GM23248 (cell line): ENCODE measurements at places on chromosomes 1 and 21. TPM values are rescaled to one million over a fixed set of nuclear protein-coding genes. Genes with fewer than 3 reads are reported as not detected.

- no peaks in the 10 kb centered on the region for H3K27me3 ChIP-seq
- H3K27ac ChIP-seq, result no peak overlapping the region
- H3K4me3 ChIP-seq, result no peak overlapping the region
- no peaks in the 10 kb centered on the region for H3K36me3 ChIP-seq
Observed at GRCh38 chr1:80656641-80657040, 1144.1 kb upstream of the ADGRL2 start.

GRCh38 chr1:149977345-149977744 is 33.2 kb downstream of the OTUD7B start:
- H3K4me1 ChIP-seq, result peaks cover 23% of the 10 kb centered on the region; the same call in 1 of the 2 replicates
- no peak overlapping the region for H3K27ac ChIP-seq
- no peak for DNase-seq
- H3K36me3 ChIP-seq, result peaks cover 20% of the 10 kb centered on the region

GRCh38 chr1:169307176-169307575 is 60.4 kb downstream of the NME7 start:
- H3K27ac ChIP-seq, result no peak overlapping the region
- H3K27me3 ChIP-seq, result no peaks in the 10 kb centered on the region
- H3K36me3 ChIP-seq, result no peaks in the 10 kb centered on the region; the same call in 1 of the 2 replicates
- H3K4me3 ChIP-seq, result no peak overlapping the region
- peaks cover 4% of the 10 kb centered on the region for H3K4me1 ChIP-seq

- DNase-seq, result no peak
- no peaks in the 10 kb centered on the region for H3K36me3 ChIP-seq
- H3K27me3 ChIP-seq, result no peaks in the 10 kb centered on the region
- H3K27ac ChIP-seq, result no peak overlapping the region
Observed at GRCh38 chr1:183847641-183848040, 42.7 kb downstream of the RGL1 start.

- no peaks in the 10 kb centered on the region for H3K36me3 ChIP-seq
- H3K27ac ChIP-seq, result no peak overlapping the region
- 0 out of 2 replicates have a peak, but pooled peaks cover 5% of the 10 kb centered on the region for H3K27me3 ChIP-seq
- DNase-seq, result no peak
- H3K4me3 ChIP-seq, result no peak overlapping the region
- H3K4me1 ChIP-seq, result no peaks in the 10 kb centered on the region
Observed at GRCh38 chr1:165010418-165011070, 346.0 kb downstream of the LMX1A start.

DNA sequence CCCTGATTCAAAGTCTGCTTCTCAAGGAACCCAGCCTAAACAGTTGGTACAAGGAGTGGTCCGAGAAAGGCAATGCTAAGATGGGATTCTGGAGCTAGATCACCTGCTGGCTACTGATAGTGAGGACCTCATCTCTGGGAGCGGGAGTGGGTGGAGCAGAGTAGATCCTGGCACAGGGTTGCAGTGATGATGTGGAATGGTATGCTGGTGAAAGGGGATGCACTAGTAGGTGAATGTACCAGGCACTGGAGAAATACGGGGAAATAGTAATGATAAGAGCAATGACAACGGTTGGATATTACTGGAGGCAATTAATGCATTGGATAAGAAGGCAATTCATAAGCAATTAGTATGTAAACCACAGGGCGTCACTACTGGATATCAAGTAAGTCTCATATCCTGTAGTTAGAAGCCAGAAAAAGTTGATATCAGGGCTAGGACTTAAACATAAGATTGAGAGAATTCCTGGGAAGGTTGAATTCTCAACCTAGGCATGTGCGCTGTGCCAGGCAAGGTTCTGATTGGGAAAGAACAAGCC is 169.2 kb upstream of the LMO4 start:
- H3K27me3 ChIP-seq, result no peaks in the 10 kb centered on the region
- no peak for DNase-seq
- no peaks in the 10 kb centered on the region for H3K4me1 ChIP-seq
- no peaks in the 10 kb centered on the region for H3K36me3 ChIP-seq
- H3K27ac ChIP-seq, result no peak overlapping the region

DNA sequence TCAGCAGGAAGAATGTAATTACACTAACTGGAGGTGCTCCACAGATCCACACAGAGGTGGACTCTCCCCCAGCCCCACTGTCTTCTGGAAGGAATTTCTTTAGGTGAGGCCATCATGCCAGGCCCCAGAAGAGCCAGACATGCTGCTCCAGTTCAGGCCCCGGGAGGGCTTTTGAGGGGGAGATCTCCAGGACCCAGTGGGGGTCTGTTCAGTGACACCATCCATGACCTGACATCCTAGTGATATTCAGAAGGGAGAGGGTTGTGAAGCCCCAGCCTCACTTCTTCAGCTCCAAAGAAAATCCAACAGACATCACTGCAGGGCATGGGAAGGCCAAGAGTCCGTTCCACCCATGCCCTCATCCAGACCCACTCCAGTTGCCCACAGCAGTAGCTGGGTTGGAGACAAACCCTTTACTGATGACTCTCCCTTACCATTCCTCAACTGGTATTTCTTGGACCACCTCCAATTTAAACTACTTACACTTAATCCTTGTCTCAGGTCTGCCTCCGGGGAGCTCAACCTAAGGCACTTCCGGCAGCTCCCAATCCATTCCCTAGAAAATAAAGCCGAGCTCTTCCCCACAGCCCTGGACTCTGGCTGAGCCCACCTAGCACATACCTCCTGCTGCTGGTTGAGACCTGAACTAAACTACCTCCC is 39.2 kb downstream of the CSMD2 start:
- no peak overlapping the region for H3K27ac ChIP-seq
- H3K4me3 ChIP-seq, result no peak overlapping the region
- H3K27me3 ChIP-seq, result no peaks in the 10 kb centered on the region
- no peaks in the 10 kb centered on the region for H3K4me1 ChIP-seq
- peak; percentile 23 for DNase-seq
- no peaks in the 10 kb centered on the region for H3K36me3 ChIP-seq

The PLA2G4A gene
- total RNA-seq, result 2.9 and 3.7 TPM in 2 replicates

The RNU1-4 gene
- under 0.01 TPM in 1 of 2 replicates, not detected in the other for total RNA-seq

The GPR61 gene
- total RNA-seq, result not detected in 2 replicates

The CLCNKA gene
- not detected in 2 replicates for total RNA-seq
